ENCODE measurements at places on chromosomes 3 and 15.

- no peak for DNase-seq
Measured at GRCh38 chr3:147688868-147689267, 279.7 kb downstream of the ZIC1 start.

- no peak for DNase-seq
Measured at GRCh38 chr3:44968447-44968858, 7.5 kb downstream of the ZDHHC3 start.

GRCh38 chr3:79032686-79033318, 735.0 kb downstream of the ROBO1 start:
- peak; percentile 27 for DNase-seq

DNA sequence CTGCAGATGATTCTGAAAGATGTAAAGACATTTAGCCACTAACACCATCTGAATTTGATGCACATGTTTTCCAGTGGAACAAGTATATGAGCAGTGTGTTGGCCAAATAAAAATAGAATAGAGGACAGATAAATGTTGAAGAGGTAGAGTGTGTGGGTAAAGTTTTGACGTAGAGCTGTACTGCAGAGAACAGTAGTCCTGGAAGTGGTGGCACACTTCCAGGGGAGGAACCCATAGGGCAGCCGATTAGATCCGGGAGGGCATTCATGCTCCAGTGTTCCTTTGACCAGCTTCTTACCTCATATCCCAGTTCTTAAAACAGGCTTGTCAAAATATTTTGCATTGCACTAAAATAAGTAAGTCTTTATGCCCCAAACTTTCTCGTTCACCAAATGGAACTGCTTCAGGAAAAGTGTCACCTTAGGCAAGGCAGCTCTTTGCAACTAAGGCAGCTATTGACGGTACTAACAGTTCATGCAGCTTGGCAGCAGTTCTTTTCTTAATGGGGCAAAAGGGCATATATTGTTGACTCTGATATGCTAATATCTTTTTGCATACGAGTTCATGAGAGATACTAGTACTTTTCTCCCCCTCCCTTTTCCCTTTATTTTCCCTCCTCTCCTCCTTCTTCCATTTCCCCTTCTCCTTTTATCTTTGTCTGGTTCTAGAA, 429.3 kb upstream of the AZI2 start:
- no peak for DNase-seq

DNA sequence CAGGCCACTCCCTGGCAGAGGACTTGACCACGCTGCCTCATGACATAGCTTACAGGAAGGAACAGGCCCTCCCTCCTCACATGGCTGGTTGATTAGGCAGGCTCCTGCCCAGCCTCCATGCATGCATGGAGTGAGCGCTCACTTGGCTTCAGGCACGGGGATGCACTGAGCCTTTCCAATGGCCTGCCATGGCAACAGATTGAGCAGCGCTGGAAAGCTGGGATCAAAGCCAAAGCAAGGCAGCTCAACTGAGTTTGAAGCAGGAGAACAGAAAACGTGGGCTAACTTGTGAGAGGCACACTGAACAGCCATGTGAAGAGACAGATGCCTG, 5.9 kb upstream of the GRAMD2A start:
- no peak for DNase-seq

DNA sequence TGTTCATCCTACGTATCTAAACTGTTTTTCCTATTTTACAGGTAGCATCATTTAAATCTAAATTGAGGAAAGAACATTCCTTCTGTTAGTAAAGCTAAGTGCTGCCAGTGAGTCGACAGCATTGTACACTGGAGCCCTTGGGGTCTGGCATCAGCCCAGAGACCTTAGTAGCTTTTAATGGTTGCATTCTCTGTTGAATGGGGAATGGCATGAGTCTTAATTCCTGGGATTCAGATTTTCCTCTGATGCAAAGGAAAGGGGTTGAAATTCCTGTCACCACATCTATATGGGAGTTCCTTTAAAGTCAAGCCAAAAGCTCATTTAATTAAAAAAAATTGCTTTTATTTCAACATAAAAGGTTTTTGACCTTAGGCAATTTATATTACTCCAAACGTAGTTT, 148.4 kb upstream of the GBE1 start:
- no peak for DNase-seq

DNA sequence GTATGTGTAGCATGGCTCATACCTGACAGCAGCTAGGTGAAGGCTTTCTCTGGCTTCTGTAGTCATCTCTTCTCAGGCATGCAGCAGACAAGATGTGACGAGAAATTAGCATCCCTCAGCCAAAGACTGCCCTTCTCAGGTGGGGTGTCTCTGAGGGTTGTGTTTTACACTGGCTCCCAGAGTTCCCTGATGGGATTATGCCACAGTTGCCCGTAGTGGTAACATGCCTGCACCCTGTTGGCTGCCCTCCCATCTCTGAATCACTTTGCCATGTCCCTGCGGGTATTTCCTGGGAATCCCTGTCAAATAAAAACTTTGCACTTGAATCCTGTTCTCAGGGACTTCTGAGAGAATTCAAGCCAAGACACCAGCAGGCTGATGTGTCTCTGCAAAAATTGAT, 70.5 kb downstream of the LRTM1 start:
- no peak for DNase-seq

GRCh38 chr15:47733085-47733484, 15.8 kb downstream of the SEMA6D start:
- DNase-seq: no peak

- DNase-seq: no peak
Measured at GRCh38 chr3:88640581-88640980, 466.8 kb upstream of the EPHA3 start.

GRCh38 chr3:132405609-132406299, 11.5 kb upstream of the DNAJC13 start:
- no peak for DNase-seq

DNA sequence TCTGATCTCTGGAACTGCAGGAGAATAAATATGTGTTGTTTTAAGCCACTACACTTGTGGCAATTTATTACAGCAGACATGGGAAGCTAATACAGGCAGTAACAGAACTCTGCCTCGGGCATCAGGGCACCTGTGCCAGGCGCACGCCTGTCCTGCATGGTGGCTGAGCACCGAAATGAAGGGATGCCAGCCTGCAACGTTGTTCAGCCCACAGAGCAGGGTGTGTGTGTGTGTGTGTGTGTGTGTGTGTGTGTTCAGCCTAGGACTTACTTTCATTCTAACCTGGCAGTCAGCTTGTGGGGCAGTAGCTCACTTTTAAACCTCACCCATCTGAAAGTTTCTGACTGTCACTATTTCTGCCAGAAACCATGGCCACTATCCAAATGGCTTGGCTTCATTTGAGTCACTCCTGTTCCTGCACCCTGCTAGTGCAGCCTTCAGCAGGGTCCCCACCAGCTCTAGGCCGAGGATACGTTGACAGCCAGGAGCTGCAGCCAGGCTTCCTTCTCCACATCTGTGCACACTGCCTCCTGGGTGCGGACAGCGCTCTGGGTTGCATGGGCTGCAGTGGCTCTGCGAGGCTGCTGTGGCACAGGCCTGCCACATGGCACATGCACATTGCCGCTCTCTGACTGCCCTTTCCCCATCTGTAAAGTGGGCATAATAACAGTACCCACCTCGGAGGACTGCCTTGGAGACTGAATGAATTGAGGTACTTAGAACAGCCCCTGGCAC, 4.5 kb downstream of the UROC1 start:
- no peak for DNase-seq

GRCh38 chr15:87267798-87268197, 988.7 kb downstream of the NTRK3 start:
- peak; percentile 21 for DNase-seq

DNA sequence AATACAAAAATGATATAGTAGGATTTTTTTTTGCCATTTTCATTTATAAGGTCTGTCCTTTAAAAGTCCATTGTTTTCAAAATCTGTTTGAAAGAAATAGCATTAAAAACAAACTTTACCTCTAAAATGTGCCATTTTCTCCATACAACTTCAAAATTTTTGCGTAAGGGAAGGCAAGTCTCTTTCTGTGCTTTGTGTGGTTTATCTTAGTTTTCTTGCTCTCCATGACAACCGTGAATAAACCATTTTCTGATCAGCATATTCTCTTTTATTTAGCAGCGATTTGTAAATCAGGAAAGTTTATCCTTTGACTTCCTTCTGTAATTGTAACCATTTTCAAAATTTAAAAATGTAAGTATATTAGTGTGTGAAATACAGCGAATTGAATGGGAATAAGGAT, 147.9 kb upstream of the CGNL1 start:
- DNase-seq: no peak

DNA sequence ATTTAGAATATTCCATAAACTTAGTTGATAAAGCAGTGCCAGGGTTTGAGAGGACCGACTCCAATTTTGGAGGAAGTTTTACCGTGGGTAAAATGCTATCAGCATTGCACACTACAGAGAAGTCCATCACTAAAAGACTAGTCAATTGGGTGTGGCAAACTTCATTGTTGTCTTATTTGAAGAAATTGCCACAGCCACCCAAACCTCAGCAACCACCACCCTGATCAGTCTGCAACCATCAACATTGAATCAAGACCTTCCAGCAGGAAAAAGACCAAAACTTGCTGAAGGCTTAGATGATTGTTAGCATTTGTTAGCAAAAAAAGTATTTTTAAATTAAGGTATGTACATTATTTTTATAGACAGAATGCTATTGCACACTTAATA, 60.5 kb downstream of the KLF13 start:
- DNase-seq: no peak

DNA sequence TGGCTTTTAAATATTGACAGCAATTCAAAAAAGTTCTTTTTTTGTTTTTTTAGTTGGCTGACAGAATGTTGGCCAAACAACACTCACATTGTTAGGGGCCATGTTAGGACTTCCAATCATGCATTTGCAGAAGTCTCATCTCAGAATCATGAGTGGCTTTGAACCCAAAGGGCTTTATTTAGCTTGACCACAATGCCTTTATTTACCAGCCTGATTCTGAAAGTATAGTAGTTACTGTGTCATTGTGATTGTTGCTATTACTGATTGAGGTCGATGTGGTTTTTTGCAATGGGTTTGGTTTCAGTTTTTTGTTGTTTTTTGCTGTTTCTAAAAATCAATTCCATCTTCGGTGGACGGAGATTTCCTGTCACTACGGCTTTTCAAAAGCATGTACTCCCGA, 7.2 kb downstream of the GLDN start:
- DNase-seq: no peak

- no peak for DNase-seq
Measured at GRCh38 chr3:155712008-155712407, 32.9 kb downstream of the PLCH1 start.

DNA sequence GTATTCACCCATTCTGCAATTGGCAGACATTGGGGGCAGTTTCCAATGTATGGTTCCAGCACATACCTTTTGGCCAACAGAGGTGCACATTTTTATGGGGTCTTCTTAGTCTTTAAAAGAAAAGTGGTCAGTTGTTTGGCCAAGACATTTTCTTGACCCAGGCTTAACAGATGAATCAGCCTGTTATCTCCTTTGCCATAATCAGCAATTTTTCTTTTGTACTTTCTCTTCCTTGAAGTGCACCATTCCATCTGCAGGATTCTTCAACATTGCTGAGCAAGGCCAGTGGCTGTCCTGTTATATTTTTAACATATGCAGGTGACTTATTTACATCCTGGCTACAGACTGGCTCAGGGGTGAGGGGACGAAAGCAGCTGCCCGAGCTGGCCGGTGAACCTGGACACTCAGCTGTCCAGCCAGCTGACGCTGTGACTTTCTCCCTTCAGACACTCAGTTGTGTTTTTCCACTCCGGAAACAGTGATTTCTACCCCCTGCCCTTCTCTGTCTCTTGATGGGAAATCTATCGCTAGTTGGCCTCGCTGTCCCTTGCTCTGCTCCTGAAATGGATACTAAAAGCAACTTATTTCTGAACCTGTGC, 96.5 kb upstream of the TNFAIP8L3 start:
- no peak for DNase-seq

- no peak for DNase-seq
Measured at GRCh38 chr3:172101107-172101506, 61.7 kb downstream of the FNDC3B start.

GRCh38 chr3:99418709-99419108, 219.7 kb upstream of the COL8A1 start:
- no peak for DNase-seq

DNA sequence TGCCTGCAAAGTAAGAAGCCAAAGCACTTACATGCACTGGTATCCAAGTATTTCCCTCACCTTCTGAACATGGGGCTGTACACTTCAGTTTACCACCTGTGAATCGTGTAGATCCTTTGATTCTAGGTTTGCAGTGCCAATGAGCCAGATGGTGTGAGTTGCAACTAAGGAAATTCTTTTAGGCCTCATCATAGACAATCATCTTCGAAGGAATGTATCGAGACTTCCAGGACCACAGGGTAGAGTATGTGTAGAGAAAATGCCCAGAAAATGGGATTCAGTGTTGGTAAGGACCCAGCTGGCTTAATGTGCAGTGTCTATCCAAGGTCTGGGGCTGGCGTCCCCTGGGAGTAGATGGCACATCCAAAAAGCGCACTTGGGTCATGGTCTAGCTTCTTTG, 323.2 kb upstream of the TPM1 start:
- no peak for DNase-seq
